ENCODE measurements at places on chromosomes 6 and 20.

DNA sequence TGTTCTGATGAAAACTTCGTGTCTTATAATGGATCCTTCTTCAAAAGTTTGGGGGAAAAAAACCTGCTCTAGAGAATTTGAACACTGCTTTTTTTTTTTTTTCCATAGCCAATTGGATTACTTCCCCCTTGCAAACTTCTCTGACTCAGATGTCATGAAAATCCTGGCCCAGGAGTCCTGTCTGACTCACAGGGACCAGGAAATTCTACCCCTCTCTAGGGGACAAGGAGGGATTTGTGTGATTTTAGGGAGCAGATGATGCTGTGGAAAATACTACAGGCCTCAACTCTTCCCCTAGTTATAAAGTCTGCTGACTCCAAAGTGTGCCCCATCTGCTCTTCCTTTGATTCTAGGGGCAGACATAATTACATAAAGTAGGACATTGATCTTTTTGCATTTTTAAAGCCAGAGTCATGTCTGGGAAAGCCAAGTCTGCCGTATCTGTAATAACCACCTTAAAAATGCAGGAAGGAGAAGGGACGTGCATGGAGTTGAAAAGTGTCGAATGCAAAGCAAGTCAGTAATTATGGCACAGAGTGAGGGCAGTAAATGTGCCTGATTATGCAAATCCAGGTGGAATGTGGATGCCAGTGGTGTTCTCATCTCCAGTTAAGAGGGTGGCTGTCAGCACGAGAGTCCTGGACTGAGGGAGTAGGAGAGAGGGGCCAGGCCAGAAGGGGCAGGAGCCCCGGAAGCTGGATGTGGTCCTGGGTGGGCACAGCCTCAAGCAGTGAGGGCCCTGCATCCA lies 144.3 kb upstream of the SULF2 start:
- no peak for DNase-seq

- DNase-seq = no peak
Observed at GRCh38 chr6:94376876-94377275, 957.5 kb upstream of the EPHA7 start.

DNA sequence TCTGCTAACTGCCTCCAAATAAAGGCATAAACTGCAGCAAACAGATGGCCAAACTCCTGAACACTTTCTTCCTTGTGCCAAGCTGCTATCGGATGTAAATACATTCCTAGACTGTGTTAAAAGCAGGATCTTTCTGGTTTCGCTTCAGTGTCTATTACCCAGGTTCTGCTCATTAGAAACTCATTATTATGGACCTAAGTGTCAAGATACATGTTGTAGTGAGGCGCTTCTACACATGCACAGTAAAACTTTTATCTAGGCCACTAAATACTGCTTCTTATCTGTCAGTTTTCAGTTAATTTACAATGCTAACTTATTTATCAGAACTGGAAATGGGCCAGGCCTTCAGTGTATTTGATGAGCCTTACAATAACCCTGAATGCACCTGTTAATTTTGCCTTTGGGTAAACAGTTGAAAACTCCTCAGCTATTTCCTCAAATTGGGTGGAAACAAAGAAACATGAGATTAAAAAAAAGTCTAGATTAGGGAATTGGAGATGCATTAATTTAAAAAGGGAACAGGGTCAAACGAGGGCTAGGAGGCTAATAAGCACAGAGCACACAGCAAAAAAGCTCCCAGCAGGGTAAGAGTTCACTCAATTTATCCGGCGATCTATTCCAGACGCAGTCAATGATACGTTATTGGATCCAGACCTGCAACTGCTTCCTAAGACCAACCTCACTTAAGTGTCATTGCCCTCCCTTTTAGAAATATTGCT lies 240.6 kb downstream of the FOXC1 start:
- no peak for DNase-seq

GRCh38 chr6:94813806-94814205 lies 763.5 kb upstream of the MANEA start:
- no peak for DNase-seq

Measured in Right ventricle myocardium inferior (tissue), 1 donor.